ENCODE measurements at places on chromosomes 2 and 18.

- no peak for DNase-seq
Measured at GRCh38 chr2:99637159-99637697, 147.4 kb upstream of the REV1 start.

DNA sequence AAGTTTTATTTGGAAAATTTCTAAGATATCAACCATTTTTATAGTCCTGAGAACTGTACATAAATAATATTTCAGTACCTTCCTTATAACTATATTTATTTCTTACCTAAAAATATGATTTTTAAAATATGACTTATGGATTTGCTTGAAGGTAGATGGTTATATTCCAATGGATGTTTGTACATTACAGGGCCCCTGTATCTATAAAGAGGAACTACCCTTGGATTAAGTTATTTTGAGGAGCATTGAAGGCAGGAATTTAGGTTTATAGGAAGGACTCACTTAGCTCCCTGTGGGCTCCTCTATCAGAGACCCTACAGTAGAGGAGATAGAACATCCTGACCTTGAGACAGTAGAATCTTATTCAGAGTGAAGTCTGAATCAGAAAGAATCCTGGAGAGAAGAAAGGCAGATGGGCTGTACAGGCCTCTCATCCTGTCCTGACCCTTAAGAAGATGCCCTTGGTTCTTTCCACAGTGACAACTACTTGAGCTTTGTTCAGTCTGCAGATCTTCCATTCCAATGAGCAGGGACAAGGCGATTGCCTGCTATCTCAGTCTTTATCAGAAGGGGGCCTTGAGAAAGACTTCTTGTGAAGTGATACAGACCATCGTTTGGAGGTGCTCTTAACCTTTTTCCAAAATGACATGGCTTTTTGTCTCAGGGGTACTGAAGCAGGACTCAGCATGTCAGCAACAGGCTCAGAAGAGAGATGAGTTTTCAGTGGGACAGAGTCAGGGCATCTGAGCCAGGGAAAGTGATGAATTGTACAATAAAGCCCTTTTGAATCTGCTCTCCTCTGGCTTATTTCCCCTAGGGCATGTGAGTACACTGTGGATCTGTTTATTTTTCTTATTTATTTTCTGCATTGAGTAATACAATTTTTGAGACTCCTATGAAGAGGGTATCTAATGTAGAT, 20.9 kb downstream of the OXER1 start:
- DNase-seq, result no peak

DNA sequence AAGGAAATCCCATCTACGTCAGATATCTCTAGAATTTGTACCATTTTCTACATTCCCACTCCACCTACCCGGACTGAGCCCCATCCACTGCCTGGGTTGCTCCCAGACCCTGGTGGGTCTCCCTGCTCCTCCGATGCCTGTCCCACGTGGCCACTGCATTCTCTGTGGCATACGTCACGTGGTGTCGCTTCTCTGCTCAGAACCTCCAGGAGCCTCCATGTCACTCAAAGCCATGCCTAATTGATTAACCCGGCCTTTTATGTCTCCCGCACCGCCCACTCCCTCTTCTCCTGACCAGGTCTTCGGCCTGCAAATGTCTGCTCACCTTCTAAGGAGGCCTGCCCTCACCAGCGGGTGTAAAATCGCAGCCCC, 176.6 kb downstream of the HDAC4 start:
- DNase-seq, result no peak

DNA sequence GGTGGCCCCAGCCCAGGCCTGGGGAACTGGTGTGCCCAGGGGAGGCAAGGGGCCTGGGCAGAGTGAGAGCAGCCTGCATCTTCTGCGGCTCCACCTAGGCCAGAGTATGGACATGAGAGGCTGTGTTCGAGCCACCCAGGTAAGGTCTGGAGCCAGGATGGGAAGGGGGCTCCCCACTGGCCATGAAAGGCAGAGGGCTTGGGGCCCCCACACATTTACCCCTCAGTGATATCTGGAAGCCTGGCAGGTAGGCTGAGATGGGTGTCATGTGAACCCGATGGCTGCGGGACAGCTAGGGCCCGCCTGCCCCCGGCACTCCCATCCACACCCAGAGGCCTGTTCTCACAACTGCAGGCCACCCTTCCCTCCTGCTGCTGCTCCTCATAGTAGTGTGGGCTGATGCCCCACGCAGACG, 13.2 kb downstream of the ADRA2B start:
- no peak for DNase-seq

DNA sequence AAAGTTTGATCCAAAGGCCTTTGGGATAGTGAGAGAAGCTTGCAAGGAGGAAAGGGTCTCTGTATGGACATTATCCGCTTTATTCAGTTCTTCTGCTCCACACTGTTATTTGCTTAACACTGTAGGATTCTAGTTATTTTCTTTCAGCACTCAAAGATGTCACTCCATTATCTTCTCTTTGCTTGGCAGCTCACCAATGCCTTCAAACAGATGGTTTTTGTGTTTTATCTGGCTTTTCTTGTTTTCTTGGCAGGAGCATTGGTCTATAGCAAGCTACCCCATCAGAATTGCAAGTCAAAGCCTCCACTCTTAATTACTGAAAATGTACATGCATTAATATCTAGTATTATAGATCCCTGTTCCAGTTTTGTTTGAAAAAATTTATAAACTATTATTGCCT, 138.8 kb downstream of the EVA1A start:
- no peak for DNase-seq

- DNase-seq, result no peak
Measured at GRCh38 chr2:118310681-118311429, 222.6 kb downstream of the INSIG2 start.

- no peak for DNase-seq
Measured at GRCh38 chr2:129698593-129698992, 280.9 kb upstream of the RAB6C start.

DNA sequence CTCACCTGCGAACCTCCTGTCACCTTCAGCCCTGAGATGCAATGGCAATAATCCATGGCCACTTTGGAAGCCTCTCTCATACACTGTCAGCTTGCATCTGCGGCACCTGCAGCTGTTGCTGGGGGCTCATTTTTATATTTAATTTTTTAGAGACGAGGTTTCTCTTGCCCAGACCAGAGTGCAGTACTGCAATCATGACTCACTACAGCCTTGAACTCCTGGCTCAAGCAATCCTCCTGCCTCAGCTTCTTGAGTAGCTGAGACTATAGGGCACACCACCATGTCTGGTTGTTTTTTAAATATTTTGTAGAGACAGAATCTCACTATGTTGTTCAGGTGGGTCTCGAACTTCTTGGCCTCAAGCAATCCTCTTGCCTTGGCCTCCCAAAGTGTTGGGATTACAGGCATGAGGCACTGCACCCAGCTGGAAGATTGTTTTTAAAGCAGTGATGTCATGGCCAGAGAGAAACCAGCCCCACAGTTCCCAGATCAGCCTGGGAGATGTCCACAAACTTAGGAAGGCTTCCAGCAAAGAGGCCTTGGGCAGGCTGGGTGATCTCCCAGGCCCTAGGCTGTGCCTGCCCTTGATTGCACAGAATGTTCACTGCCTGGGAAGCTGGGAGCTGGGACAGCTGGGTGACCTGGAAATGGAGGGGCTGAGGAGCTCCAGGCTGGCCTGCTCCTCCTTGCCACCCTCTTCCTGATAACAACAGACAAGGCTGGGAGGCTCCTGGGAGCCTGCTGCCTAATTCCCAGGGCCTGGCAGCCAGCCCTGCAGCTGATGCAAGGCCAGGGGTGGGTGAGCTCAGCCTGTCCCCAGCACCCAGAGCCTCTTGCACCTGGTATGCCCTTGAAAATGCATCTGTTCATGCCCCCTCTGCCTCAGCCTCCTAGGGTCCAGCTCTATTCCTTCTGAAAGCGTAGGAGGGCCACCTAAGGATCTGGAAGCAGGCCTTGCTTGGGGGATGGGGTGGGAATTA, 27.1 kb downstream of the SH2D6 start:
- no peak for DNase-seq

DNA sequence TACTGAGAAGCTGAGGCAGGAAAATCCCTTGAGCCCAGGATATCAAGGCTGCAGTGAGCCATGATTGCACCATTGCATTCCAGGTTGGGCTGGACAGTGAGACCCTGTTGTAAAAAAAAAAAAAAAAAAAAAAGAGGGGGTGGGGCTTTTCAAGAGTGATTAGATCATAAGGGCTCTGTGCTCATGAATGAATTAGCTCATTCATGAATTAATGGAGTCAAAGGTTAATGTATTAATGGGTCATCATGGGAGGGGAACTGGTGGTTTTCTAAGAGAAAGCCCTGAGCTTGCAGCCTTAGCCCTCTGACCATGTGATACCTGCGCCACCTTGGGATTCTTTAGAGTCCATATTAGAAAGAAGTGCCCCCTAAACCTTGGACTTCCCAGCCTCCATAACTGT, 4.5 kb downstream of the SLC19A3 start:
- DNase-seq, result no peak

GRCh38 chr2:71704131-71704561, 250.8 kb downstream of the DYSF start:
- no peak for DNase-seq

DNA sequence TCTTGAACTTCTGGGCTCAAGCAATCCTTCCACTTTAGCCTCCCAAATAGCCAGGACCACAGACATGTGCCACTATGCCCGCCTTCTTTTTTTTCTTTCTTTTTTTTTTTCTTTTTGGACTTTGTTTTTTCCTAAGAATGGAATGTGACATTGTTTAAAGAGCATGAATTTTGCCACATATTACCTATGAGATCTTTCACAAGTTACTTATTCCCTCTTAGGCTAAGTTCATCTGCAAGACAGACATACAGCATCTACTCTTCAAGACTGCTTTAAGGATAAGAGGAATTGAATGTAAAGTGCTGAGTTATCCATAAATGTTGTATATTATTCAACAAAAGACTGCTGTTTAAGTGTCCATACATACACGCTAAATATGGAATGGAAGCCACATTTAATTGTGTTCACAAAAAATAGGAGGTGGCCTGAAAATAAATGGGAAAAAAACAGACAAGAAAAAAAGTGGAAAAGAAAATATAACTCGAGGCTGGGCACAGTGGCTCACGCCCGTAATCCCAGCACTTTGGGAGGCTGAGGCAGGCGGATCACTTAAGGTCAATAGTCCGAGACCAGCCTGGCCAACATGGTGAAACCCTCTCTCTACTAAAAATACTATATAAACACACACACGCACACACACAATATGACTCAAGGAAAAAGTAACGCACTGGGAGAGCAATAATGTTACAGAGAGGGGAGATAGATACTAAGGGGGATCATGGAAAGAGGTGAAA, 3.2 kb upstream of the PPM1G start:
- no peak for DNase-seq

Data from stimulated activated CD8-positive, alpha-beta memory T cell treated with anti-CD3 and anti-CD28 coated beads, Interleukin-15, amount 100 ng/mL, for 4 hours (primary cell).